ENCODE measurements at places on chromosomes 1 and 21. TPM values are rescaled to one million over a fixed set of nuclear protein-coding genes. Genes with fewer than 3 reads are reported as not detected.

DNA sequence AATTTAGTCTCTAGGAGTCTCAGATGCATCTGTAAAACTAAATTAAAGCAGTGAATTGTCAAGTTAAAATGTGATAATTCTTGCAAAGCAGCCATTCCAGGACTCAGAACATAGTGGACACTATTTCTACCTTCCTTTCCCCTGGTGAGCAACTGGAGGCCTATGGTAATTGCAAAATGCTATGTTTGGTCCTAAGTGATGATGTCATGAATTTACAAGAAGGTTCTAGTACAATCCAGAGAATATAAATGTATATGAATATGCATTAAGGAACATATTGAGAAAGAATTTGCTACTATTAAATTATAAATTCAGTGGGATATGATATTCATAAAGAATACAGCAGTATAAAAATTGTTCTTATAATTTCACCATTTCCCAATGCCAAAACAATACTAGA is 32.6 kb downstream of the OMA1 start:
- no peak overlapping the region for H3K27ac ChIP-seq
- H3K36me3 ChIP-seq = peaks cover 2% of the 10 kb centered on the region
- no peak for DNase-seq
- no peaks in the 10 kb centered on the region for H3K27me3 ChIP-seq

DNA sequence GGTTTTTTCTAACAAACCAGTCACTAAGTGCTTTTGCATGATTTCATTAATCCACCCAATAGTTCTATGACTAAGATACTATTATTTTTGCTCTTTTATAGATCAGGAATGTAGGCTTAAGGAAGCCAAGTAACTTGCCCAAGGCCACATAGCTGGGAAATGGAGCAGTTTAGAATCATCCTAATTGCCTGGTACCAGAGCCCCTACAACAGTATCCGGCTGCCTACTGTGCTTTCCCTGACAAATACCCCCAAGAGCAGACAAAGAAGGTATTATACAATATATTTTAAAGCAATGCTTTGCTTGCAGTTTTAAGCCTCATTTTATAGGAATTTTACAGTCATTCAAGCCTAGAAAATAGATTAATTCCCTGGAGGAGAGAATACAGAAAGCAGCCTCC is 45.5 kb upstream of the RASAL2 start:
- H3K36me3 ChIP-seq = no peaks in the 10 kb centered on the region
- DNase-seq = no peak
- H3K4me3 ChIP-seq = no peak overlapping the region
- no peaks in the 10 kb centered on the region for H3K27me3 ChIP-seq

DNA sequence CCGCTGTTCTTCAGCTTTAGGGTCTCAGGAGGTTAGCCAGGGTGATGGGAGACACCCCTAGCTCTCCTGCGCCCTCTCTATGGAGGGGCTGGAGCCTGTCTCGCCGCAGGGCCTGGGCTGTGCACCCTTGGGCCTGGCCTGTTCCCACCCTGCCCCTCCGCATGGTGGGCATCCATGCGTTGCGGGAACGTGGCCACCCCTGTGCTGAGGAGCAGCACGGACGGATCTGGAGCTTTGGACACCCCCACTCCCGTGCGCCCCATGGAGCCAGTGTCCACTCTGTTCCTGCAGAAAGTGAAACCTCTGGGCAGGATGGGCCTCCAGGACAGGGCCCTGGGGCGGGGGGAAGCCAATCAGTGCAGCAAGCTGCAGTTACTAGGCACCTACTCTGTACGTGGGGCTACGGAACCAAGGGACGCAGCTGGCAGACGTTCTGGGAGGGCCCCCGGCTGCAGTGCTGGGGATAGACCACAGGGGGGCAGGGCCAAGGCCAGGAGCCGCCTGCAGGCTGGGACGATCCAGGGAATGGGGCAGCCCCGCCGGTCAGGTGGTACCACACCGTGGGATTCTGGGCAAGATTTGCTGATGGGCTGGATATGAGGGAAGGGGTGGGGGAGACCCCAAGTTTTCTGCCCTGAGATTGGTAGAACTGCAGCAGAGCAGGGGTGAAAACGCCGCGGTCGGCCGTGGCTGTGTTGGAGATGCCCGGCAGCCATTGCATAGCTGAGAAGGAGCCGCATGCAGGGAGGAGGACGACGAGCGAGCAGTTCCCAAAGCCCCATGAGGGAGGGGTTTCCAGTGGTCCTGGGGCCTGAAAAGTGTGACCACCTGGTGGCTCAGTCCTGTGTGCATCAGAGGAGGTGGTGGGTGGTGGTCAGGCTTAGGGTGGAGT is 43.3 kb downstream of the TP73 start:
- H3K4me3 ChIP-seq = no peak overlapping the region
- no peak overlapping the region for H3K27ac ChIP-seq
- no peaks in the 10 kb centered on the region for H3K36me3 ChIP-seq
- peaks cover 11% of the 10 kb centered on the region for H3K4me1 ChIP-seq
- DNase-seq = peak; percentile 56

DNA sequence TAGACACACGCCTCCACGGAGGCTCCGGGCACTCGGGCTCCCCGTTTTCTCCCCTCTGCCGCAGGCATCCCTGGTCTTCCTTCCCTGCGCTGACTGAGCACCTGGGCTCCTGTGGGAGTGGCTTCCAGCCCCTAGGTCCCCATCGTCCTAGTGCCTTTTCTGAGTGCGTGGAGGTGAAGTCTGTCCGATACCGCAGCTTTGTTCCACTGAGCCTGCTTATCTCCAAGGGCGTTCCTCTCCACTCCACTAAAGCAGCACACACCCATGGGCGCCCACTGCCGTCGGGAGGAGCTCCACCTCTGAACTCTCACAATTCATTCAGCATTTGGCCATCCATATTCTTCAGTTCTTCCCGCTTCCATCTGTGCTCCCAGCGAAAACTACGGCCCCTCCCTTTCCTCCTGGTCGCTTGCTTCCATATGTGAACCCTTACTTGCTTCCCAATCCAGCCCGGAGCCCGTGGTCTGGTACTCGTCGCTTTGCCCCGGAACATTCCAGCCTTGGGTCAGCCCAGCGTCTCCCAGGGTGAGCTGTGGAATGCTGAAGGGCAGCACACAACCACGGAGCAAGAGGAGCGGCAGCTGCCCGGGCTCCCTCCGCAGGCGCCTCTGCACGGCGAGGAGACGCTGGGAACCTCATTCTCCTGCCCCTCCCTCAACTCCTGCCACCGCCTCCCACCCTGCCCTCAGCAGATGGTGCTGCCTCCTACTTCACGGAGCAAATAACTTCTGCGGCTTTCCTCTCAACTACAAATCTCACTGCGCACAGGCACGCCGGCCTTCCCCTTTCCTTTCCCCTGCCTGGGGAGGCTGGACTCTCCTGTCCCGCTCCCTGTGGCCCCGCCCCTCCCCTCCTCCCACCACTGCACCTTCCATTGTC is 27.5 kb downstream of the ATP8B2 start:
- H3K27ac ChIP-seq = no peak overlapping the region
- DNase-seq = peak; percentile 40
- peaks cover 19% of the 10 kb centered on the region for H3K27me3 ChIP-seq
- peak overlapping the region; percentile 8 for H3K4me3 ChIP-seq
- peaks cover 18% of the 10 kb centered on the region for H3K4me1 ChIP-seq

DNA sequence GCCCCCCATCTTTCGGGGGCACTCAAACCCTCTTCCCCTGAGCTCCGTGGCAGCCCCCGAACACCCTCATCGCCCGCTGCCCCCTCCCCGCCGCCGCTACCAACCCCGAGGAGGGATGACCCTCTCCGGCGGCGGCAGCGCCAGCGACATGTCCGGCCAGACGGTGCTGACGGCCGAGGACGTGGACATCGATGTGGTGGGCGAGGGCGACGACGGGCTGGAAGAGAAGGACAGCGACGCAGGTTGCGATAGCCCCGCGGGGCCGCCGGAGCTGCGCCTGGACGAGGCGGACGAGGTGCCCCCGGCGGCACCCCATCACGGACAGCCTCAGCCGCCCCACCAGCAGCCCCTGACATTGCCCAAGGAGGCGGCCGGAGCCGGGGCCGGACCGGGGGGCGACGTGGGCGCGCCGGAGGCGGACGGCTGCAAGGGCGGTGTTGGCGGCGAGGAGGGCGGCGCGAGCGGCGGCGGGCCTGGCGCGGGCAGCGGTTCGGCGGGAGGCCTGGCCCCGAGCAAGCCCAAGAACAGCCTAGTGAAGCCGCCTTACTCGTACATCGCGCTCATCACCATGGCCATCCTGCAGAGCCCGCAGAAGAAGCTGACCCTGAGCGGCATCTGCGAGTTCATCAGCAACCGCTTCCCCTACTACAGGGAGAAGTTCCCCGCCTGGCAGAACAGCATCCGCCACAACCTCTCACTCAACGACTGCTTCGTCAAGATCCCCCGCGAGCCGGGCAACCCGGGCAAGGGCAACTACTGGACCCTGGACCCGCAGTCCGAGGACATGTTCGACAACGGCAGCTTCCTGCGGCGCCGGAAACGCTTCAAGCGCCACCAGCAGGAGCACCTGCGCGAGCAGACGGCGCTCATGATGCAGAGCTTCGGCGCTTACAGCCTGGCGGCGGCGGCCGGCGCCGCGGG is 837 bp downstream of the FOXD3 start:
- peak; percentile 82 for DNase-seq
- H3K27ac ChIP-seq = no peak overlapping the region
- H3K36me3 ChIP-seq = no peaks in the 10 kb centered on the region

GRCh38 chr1:210428696-210429095 is 100.0 kb downstream of the HHAT start:
- no peak overlapping the region for H3K4me3 ChIP-seq
- DNase-seq = no peak
- H3K36me3 ChIP-seq = no peaks in the 10 kb centered on the region
- no peaks in the 10 kb centered on the region for H3K27me3 ChIP-seq
- H3K27ac ChIP-seq = no peak overlapping the region

DNA sequence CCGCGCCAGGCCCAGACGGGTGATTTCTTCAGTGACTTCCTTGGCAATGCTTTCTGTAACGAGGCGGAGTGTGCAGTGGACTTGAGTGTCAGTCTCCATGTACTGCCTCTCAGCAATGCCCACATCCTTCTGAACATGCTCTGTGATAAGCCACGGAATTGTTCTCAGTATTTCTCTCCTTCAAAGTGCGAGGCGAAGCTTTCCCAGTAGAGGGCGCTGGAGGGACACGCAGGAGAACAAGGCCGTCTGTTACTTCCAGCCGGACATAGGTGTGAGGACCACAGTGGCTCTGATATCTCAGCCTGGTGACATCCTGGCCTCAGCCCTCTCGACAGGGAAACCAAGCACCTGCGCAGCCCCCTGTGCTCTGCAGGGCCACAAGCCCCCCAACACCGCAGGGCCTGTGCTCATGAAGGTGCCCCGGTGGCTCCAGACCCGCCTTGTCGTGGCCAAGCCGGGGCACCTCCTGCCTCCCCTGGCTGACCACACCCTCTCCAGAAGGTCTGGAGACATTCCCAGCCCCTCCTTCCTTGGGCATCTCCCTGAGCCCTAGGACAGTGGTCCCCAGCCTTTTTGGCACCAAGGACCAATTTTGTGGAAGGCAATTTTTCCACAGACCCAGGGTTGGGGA is 46.1 kb upstream of the BACE2 start:
- peaks cover under 1% of the 10 kb centered on the region for H3K27me3 ChIP-seq
- no peaks in the 10 kb centered on the region for H3K36me3 ChIP-seq
- no peaks in the 10 kb centered on the region for H3K4me1 ChIP-seq
- H3K4me3 ChIP-seq = no peak overlapping the region
- DNase-seq = peak; percentile 69

- H3K27me3 ChIP-seq = no peaks in the 10 kb centered on the region
- no peak overlapping the region for H3K27ac ChIP-seq
- no peaks in the 10 kb centered on the region for H3K36me3 ChIP-seq
- no peak overlapping the region for H3K4me3 ChIP-seq
- no peak for DNase-seq
Measured at GRCh38 chr1:2356401-2356800, 35.0 kb downstream of the MORN1 start.

GRCh38 chr1:178726087-178726517 is 1.1 kb downstream of the RALGPS2 start:
- no peaks in the 10 kb centered on the region for H3K27me3 ChIP-seq
- peaks cover 30% of the 10 kb centered on the region for H3K4me1 ChIP-seq
- H3K36me3 ChIP-seq = no peaks in the 10 kb centered on the region

GRCh38 chr1:70024272-70024671 is 181.1 kb downstream of the LRRC40 start:
- no peaks in the 10 kb centered on the region for H3K4me1 ChIP-seq
- H3K36me3 ChIP-seq = no peaks in the 10 kb centered on the region

DNA sequence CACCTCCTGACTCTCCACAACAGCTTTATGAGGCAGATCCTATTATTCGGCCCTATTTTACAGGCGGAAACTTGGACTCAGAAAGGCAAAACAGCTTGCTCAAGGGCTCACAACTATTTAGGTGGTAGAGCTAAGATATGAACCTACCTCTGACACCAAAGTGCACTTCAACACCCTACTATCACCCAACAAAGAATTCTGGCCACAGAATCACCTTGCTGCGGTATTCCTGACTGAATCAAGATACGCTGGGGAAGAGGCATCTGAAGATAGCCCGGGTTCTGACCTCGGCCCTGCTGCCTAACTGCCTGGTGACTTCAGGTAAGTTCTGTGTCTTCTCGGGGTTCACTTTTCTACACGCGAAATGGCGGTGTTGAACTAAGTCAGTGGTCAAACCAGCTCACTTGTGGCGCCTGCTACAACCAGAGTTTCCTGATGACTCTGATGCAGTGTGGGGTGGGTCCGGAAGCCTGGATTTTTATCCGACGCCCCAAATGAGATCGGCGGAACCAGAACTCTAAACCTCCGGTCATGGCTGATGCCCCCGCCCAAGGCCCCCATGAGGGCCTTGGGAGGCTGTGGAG is 608 bp downstream of the PEF1 start:
- no peak for DNase-seq
- no peaks in the 10 kb centered on the region for H3K27me3 ChIP-seq
- peaks cover 17% of the 10 kb centered on the region for H3K4me1 ChIP-seq
- H3K27ac ChIP-seq = peak overlapping the region; percentile 98
- peak overlapping the region; percentile 95 for H3K4me3 ChIP-seq

DNA sequence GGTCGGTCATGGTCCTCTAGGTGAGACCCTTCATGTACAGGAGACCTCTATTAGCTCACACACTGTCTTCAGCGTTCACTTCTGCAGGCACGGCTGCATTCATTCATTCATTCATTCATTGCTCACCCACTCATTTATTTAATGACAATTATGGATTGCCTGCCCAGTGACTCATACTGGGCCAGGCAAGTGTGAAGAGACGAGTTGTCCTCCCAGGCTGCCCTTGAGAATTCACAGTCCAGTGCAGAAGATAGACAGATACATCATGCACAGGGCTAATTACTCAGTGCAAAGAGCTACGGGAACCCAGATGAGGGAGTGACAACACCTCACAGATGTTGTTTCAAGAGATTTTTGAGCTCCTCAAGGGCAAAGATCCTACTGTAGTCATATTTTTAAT is 248.4 kb downstream of the TNR start:
- H3K27ac ChIP-seq = no peak overlapping the region
- no peak for DNase-seq
- no peaks in the 10 kb centered on the region for H3K4me1 ChIP-seq
- no peak overlapping the region for H3K4me3 ChIP-seq
- H3K36me3 ChIP-seq = no peaks in the 10 kb centered on the region

- DNase-seq = no peak
- H3K36me3 ChIP-seq = no peaks in the 10 kb centered on the region
- peak overlapping the region; percentile 72 for H3K27ac ChIP-seq
- no peaks in the 10 kb centered on the region for H3K27me3 ChIP-seq
- peaks cover 16% of the 10 kb centered on the region for H3K4me1 ChIP-seq
Measured at GRCh38 chr1:185044387-185044786, 971 bp upstream of the RNF2 start.

The HRNR gene
- total RNA-seq = not detected

The LCK gene
- 22.3 TPM for total RNA-seq

Data from B cell (primary cell).